T-helper 22 cell (primary cell): ENCODE measurements at places on chromosomes 6 and 20.

- no peak for DNase-seq
These were observed 3.6 kb downstream of the CPNE1 start for GRCh38 chr20:35661053-35661452.

DNA sequence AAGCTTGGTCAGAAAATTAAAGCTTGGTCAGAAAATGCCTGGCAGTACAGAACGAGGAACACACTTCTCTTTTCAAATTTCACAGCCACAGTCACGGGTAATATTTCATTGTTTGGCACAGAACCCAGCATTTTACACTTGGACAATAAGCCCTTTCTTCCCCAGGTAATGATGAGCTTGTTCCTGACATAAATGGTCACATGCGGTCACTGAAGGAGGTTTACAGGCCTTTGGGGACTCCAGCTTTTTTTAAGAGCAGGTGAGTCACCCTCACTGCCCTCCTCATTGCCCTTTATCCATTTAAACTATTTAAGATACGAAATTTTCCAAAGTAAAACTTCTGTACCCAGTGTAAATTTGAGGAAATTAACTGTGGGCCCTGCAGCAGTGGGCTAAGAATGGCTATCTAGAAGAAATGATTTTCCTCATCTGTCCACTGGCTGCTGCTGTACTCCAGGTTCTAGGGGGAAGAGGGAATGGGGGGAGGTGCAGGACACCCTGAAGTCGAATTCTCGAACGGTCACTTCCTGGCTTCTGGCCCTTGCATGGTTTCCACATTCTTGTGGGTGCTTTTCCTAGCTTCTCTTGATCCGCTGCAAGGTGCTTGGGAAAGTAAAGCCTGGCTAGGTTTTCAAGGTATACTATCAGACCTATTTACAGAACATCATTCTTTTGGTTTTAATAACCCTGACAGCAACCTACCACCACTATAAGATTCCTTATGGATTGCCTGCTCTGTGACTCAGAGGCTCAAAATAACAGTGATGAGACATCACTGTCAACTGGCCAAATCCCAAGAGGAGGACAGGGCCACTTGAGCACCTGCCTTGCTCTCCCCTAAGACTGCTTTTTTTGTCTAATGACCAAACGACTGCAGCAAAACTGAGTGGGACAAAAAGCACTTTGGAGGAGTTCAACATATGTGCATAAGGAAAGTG lies 75.8 kb downstream of the PREP start:
- no peak for DNase-seq

DNA sequence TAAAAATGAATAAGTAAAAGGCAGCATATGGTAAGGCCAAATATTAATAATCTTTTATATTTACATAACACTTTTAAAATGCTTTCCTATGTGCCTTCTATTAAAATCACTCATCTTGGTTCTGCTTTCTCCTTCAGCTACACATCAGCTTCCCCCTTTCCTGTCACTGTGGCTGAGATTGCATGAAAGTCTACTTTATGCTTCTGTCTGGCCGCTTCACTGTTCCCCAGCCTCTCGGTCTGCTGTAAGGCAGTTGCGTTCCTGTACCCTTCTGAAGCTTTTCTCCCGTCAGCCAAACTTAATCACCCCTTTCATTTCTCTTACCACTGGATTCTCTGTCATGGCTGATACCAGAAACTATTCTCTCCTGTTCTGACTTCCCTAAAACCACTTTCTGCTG lies 34.6 kb downstream of the SOX4 start:
- no peak for DNase-seq

GRCh38 chr6:149368065-149368464 lies 32.0 kb upstream of the SUMO4 start:
- DNase-seq = no peak

GRCh38 chr6:32774426-32774825 lies 11.1 kb upstream of the HLA-DQB2 start:
- no peak for DNase-seq

- DNase-seq = no peak
These were observed 35.7 kb downstream of the TXLNB start for GRCh38 chr6:139256087-139256486.

- no peak for DNase-seq
These were observed 82.0 kb upstream of the B3GAT2 start for GRCh38 chr6:71038711-71039344.

- no peak for DNase-seq
These were observed 4.5 kb upstream of the GPSM3 start for GRCh38 chr6:32196682-32197616.
